ENCODE measurements at places on chromosomes 3 and 15. TPM values are rescaled to one million over a fixed set of nuclear protein-coding genes. Genes with fewer than 3 reads are reported as not detected.

The ZFAND6 gene
- total RNA-seq: 64.8 TPM

The GLDN gene
- total RNA-seq: 20.6 TPM

The RNU5B-1 gene
- 29.8 TPM for total RNA-seq

The ZIC1 gene
- total RNA-seq: not detected

The HRH1 gene
- total RNA-seq: 4.8 TPM

DNA sequence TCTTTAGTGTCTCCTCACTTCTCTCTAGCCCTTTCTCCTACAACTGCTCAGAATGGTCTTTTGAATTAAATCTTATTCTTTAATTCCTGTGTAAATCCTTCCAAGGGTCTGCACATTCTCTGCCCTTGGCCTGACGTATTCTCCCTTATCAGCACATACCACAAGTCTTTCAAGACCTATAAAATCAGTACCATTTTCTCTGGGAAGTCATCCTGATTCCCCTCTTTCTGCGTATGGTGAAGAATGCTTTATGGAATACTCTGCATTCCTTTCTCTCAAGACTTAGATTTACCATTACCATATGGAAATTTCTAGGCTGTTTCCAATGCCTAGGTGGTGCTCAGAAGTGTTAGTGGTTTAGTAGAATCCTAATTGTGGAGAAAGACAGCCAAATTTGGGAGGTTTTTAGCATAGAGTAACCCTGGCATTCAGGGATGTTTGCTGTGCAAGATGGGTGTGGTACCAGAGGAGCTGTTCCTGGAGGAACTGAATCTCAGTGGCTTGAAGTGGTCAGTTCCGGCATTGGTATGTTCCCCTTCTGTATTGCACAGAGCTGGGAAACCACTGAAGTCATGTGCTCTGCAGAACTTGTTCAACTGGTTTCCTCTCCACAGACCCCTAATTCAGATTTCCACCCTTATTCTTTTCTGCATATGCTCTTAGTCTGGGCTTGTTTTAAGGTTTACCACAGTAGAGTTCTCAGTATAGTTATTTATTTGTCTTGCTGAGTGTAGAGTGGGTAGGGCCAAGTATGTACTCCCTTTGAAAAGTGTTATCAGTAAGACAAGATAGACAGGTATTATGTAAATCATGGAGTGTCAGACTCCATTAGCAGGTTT lies 24.5 kb downstream of the IQGAP1 start:
- peak; percentile 83 for DNase-seq

DNA sequence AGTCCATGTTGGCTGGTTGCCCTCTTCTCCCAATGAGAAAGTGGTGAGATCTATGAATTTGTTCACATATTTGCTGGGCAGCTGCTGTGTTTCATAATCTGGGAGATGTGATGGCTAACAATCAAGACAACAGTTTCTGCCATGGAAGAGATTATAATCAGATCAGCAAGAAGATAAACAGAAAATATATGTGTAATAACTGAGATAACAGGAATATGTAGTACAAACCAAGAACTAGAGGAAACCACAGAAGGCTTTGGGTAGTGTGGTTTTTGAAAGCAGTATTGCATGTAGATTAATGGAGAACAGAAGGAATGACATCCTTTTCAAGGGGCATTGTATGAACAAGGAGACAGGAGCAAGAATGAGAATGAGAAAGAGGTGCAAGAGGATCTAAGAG lies 12.2 kb upstream of the CSTA start:
- DNase-seq: no peak

GRCh38 chr3:188979669-188980310 lies 192.0 kb upstream of the TPRG1 start:
- DNase-seq: no peak

DNA sequence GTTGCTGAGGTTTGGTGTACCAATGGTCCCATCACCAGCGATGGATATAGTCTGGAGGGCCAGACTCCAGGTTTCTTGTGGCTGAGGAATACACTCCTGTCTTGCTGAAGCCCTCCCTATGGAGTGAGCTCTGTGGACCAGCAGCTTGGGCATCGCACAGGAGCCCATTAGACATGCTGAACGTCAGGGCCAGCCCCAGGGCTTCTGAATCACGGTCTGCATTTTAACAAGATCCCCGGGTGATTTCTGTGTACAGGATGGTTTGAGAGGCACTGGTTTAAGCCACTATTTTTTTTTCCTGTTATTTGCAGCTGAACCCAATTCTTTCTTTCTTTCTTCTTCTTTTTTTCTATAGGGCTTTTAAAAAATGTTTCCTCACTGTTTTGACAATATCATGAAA lies 69.5 kb upstream of the XCR1 start:
- no peak for DNase-seq

GRCh38 chr15:76753771-76754170 lies 151.4 kb downstream of the SCAPER start:
- no peak for DNase-seq

DNA sequence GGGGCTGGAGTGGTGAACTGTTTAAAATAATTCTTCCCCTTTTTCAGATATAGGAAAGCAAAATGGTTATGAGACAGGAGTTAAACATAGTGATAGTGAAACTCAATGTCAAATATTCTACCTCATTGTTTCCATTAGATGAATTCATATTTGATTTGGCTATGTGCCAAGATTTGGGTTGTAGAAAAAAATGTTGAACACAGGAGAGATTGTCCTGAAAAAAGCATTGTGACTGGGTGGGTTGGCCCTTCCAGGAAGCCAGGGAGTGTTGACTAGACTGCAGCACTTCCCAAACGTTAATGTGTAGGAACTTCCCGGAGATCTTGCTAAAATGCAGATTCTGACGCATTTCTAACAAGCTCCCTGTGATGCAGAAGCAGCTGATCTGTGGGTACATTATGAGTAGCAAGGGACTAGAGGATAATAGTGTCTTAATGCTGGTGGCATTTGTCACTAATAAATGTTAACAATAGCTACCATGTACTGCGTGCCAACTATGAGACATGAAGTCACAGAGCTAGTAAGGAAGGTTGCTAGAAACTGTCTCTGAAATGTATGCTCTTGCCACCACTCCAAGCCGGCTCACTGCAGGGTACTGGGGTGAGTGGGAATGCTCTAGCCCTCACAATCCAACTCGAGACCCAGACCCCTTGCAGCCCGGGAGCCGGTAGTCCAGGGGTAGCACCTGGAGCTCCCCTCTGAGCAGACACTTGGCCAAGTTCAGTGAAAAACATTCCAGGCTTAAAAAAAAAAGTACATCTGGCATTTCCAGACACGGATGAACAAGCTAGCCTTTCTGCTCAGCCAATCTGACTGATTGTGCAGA lies 120.6 kb downstream of the CD47 start:
- DNase-seq: no peak

Data from cardiac septum (tissue), 1 donor.